ENCODE measurements at places on chromosomes 6 and 20. TPM values are rescaled to one million over a fixed set of nuclear protein-coding genes. Genes with fewer than 3 reads are reported as not detected.

DNA sequence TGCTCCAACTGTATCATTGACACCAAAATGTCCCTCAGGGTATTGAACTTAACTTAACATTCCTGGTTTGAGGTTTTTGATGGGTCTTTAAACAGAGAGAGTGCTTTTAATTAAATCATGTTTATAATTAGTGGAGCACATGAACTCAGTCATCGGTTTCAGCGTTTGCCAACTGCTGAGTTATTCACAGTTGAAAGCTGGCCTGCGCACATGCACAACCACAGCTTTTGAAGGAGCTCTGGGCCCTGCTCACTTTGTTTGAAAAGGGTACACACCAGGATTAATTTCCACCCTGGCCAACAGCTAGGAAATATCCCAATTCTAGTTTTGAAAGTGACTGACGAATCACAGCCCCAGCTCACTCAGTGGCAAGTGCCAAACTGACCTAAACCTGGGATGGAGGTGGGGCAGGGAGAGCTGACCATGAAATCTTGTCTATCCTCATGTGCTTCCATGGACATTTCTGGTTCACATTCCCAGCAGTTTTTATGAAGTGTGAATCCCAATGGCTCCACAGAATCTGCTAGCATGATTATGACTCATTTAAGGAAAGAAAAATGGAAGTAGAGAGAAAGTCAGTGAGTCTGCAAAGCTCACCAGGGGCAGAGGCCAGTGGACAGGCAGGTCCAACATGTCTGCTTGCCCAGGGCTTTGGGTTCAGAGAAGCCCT lies 247.8 kb downstream of the FNDC1 start:
- no peak for DNase-seq

GRCh38 chr6:106974999-106975737 lies 639 bp upstream of the CD24 start:
- DNase-seq: peak; percentile 60

- DNase-seq: no peak
These were observed 133.7 kb downstream of the PLCB4 start for GRCh38 chr20:9202420-9203080.

GRCh38 chr20:55569084-55569483 lies 436.2 kb downstream of the CBLN4 start:
- no peak for DNase-seq

TREM1 gene
- total RNA-seq: 0.98 TPM

FNDC11 gene
- total RNA-seq: 0.40 TPM
